MM.1S (cell line): ENCODE measurements at places on chromosomes 2 and 18.

GRCh38 chr2:230347659-230348305, 20.8 kb downstream of the SP140L start:
- DNase-seq: peak; percentile 77

GRCh38 chr2:86747711-86748639, 27.9 kb downstream of the RMND5A start:
- DNase-seq: peak; percentile 13

DNA sequence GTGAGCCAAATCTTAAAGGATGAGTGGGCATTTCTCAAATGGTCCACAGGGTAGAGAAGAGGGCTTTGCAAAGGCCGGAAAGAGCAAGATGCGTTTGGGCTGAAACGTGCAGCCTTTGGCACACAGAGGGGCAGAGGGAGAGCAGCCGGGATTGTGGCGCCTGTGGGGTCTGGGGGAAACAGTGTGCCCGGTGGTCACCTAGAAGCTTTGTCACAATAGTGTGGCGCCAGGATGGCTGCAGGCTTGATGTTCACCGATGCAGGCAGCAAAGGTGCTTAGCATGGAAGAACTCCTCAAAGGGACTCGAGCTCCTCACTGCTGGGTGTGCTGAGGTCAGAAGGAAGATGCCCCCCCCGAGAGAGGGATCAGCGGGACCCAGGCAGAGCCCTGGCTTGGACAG, 23.8 kb downstream of the TPO start:
- no peak for DNase-seq

- DNase-seq: no peak
Observed at GRCh38 chr2:98165516-98166071, 78.6 kb downstream of the VWA3B start.

- DNase-seq: no peak
Observed at GRCh38 chr18:45197526-45197970, 417.7 kb upstream of the SLC14A2 start.

- DNase-seq: no peak
Observed at GRCh38 chr18:25422230-25422629, 70.3 kb upstream of the ZNF521 start.

GRCh38 chr2:152620985-152621384, 96.3 kb downstream of the PRPF40A start:
- DNase-seq: no peak

GRCh38 chr2:62489162-62489561, 16.8 kb downstream of the TMEM17 start:
- DNase-seq: no peak

DNA sequence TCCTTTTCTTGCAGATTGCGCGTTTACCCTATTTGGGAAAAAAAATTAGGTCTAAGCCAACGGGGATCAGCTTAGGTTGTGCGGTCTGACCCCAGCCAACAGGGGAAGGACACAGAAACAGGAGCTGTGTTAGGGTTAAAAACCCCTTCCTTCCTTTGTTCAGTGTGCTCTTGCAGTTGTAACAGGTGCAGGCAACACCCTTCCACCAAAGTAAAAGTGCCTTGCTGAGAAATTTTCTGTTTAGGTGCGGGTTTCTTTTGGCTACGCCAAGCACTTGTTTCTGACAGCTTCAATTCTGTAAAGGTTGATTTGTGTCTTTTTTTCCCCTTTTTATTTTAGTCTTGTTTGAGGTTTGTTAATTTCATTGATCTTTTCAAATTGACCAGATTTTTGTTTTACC, 92.5 kb downstream of the PTPN4 start:
- DNase-seq: no peak

DNA sequence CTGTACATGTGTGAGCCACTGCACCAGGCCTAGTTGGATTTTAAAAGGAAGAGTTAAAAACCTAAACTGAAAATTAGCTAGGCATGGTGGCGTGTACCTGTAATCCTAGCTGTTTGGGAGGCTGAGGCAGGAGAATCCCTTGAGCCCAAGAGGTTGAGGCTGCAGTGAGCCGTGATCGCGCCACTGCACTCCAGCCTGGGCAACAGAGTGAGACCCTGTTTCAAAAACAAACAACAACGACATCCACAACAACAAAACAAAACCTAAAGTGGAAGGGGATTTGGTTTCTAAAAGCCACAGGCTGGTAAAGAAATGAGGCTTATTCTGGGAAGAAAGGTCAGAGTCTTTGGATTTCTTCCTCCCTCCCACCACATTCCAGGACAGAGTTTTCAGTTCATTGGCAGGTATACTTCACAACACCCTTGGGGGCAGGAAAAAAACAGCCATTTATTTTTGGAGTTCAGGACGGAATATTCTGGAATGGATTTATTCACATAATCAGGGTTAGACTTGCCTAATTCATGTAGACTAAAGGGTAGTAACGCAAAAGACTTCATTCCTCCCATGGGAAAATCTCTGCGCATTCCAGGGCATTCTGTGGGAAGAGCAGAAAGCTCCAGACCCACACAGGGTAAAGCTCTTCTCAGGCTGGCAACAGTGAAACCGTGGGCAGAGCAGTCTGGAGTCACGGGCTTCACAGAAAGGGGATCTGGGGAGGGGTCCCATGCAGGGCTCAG, 34.9 kb downstream of the TEX44 start:
- DNase-seq: no peak

DNA sequence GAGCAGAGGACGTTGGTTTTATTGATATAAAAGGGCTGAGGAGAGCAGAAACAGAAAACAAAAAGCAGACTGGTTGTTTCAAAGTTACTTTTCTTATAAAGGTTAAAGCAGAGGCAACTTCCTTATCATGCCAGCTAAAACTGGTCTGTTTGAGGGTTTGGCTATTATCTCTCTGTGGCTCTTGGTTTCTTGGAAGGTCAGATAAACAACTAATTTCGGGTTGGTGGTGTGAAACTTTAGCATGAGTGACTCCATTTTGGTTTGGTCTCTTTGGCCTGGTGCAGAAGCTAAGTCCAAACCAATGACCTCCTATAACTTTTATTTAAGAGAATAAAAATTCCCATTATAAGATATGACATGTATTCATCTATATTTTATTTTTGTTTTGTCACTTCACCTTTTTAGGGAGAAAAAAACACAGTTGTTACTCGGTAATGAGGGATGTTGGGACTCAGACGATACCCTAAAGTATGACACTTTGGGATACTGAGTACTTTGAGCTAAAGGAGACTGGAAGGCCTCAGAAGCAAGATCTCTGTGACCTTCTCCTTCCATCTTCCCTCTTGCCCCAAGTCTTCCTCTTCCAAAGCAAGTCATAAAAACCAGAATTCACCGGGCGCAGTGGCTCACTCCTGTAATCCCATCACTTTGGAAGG, 23.3 kb downstream of the TNFAIP6 start:
- DNase-seq: no peak

DNA sequence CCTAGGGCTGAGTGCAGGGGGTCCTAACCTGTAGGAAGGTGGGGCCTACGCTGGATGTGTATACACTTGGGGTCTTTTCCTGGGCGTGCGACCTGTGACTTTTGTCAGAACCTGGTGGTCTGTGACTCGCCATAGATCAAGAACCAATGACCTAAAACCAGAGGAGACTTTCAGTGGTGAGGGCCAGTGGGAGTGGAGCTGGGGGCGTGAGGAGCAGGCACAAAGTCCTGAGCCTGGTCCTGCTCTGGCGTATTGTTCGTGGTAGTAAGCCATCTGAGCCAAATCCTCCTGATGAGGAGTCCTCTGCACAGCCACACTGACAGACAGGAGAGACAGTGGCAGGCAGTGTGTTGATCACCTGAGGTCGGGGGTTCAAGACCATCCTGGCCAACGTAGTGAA, 8.9 kb downstream of the INPP4A start:
- DNase-seq: no peak

GRCh38 chr2:169069341-169069740, at the start of gene DHRS9:
DHRS9 (plus strand) TSS chr2:169069563; CDS start chr2:169081582, 12,019 bp downstream.
- DNase-seq: no peak

DNA sequence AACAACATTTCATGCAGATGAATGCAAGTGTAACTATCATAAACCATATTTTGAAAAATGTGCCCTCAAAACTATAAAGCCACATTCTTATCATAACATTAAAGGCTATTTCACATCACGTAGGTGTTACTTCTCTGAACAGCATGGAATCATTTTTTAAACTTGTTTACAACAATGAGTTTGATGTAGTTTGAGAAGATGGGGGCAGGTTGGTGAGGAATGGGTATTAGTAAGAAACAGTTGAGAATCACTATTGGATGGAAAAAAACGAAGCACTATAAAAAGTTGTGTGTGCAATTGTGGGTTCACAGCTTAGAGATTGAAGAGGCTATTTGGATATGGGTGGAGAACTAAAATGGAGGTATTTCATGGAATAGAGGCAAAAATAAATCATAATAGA, 569.1 kb downstream of the ARHGAP15 start:
- no peak for DNase-seq

DNA sequence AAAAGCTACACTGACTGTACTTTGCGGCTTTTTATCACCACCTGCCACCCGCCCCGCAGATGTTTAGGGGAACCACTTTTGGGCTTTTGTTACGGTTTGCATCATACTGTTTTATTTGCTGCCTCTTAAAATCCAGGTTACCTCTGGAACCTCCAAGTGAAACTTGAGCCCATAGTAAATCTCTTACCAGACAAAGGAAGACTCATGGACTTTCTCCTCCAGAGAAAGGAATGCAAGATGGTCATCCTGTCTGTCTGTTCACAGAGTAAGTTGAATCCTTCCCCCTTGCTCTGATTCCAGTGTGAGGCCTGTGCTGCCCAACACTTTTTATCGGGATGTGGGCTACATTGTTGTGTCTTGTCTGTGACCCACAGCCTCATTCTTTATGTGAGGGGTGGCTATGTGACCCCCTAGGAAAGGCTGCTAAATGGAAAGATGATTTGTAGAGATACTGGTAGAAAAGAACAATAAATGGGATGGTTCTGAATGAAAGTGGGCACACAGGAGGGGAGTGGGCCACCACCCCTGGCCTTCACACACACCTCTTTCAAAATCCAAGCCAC, 23.3 kb downstream of the RMC1 start:
- DNase-seq: no peak

- no peak for DNase-seq
Observed at GRCh38 chr18:79065802-79066201, 3.4 kb upstream of the ATP9B start.

- no peak for DNase-seq
Observed at GRCh38 chr2:188664416-188664815, 309.8 kb upstream of the COL3A1 start.

GRCh38 chr2:47907039-47907781, 912 bp upstream of the FBXO11 start:
- peak; percentile 53 for DNase-seq

DNA sequence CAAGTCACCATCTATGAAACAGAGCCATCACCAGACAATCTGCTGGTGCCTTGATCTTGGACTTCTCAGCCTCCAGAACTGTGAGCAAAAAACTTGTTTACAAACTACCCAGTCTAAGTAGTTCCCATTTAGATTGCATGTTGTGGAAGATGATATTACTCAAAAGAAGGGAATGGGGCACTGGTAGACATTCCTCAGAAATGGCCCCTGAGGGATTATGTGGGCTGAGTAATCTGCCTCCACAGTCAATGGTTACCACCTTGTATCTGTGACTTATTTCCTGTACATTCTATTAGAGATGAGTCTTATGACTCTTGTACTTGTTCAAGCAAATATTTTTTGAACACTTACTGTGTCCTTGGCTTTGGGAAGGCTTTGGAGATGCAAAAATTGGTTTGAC, 160.4 kb downstream of the NUP35 start:
- no peak for DNase-seq

GRCh38 chr18:59276047-59276446, 2.8 kb upstream of the RAX start:
- no peak for DNase-seq

DNA sequence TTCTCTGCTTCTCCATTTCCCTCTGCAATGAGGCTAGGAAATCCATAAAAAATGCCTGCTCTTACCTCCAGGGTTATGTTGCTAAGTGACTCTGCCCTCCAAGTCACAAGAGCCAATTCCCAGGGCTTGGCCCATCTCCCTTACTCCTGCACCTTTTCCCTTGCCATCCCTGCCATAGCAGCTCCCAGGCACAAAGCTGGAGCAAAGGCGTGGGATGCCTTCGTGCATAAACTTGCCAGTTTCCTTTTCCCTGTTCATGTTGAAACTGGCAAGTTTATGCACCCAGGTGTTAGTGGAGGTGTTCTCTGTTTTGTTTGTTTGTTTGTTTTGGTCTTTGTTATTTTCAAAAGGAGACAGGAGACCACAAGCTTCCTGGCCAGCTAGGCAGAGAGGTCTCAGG, 195.1 kb downstream of the ACKR3 start:
- no peak for DNase-seq

DNA sequence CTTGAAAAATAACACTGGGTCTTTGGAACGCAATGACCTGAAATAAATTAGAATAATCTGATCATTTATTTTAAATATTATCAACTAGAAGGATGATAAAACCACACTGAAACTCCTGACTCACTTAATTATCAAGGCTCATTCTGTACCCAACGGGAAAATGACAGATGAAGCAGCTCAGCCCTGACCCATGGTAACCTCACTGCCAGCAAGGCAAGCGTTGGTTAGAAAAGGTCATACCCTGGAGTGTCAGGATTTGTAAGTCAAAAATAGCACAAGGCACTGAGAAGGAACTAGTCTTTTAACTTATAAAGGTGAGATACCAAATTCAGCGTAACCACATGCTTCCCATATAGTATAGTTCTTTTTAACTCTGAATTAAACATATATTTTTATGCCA, 277.5 kb downstream of the ETAA1 start:
- no peak for DNase-seq

GRCh38 chr2:114857196-114857595, 414.8 kb downstream of the DPP10 start:
- DNase-seq: no peak

GRCh38 chr18:75256376-75256775, 45.8 kb downstream of the TSHZ1 start:
- DNase-seq: no peak

DNA sequence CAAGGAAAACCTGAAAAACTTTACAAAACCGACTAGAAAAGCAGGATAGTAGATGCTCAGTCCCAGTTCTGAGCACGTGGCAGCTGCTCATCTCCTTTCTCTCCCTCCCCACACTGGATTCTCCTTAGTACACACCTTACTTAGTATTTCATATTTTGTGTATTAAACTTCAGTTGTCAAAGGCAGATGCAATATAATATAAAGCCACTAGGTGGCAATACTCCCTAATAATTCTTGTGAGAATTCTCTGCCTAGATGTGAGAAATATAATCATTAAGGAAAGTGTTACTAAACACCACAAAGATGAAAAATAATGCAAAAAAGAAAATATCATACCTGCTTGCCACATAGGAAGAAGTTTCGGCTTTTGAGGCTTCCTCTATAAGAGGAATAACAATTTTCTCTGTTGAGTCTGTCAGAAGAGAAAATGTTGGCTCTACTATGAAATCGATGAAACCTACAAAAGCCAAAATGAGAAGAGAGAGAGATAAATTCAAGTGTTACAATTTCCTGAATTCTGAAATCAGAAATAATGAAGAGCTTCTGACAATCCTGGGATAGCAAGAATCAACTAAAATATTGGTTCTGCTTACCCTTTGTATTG, 200.6 kb downstream of the PPP1R1C start:
- peak; percentile 75 for DNase-seq

- no peak for DNase-seq
Observed at GRCh38 chr2:213086050-213086449, 65.4 kb downstream of the IKZF2 start.

DNA sequence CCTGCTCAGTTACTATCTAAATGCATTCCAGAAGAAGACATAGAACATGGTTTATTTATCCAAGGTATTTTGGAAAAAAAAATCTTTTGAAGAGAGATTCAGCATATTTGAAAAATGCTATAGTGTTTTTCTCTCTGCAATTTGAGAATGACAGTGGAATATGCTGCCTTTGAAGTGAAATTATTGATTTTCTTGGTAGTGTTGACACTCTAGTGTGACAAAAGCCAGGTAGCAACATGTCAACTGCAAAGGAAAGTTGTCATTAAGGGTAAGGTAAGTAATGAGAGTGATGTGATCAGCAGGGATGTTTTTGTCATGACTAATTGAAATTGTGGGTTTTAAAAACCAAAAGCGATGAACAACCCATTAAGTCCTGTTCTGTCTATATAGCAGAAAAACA, 1387.1 kb upstream of the TMEFF2 start:
- DNase-seq: no peak
